ENCODE measurements at places on chromosomes 2 and 18. TPM values are rescaled to one million over a fixed set of nuclear protein-coding genes. Genes with fewer than 3 reads are reported as not detected.

Gene CHRNG
- not detected for total RNA-seq

Gene HOXD10
- 0.78 TPM for total RNA-seq

Gene ADRA2B
- not detected for total RNA-seq

Gene CDK15
- total RNA-seq = 0.11 TPM
